ENCODE measurements at places on chromosomes 6 and 20.

DNA sequence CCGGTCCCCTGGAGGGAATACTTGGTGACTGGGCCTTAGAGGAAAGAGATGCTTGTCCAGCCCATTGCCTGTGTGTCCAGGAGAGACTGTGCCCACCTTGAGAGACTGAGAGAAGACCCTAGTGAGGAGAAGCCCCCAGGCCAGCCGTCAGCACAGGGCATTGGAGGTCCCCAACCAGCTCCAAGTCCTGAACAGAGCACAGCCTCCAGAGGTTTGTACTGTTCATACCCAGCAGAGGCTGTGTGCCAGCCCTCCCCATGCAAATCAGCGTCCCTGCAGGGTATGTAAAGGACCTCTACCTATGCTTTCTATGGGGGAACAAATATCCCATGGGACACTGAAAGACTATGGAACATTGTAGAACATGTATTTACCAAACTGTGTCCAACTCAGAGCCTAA, 8.4 kb downstream of the HLA-E start:
- no peak overlapping the region for H3K27ac ChIP-seq
- peaks cover 12% of the 10 kb centered on the region for H3K36me3 ChIP-seq
- H3K4me3 ChIP-seq, result no peak overlapping the region
- peaks cover 6% of the 10 kb centered on the region for H3K4me1 ChIP-seq
- DNase-seq, result no peak

GRCh38 chr6:48568856-48569255, 457.9 kb upstream of the PTCHD4 start:
- H3K27ac ChIP-seq, result no peak overlapping the region
- no peaks in the 10 kb centered on the region for H3K4me1 ChIP-seq
- no peaks in the 10 kb centered on the region for H3K36me3 ChIP-seq
- H3K4me3 ChIP-seq, result peak overlapping the region; percentile 23
- DNase-seq, result no peak

- no peak overlapping the region for H3K4me3 ChIP-seq
- peak overlapping the region; percentile 78 for H3K27ac ChIP-seq
- no peak for DNase-seq
- H3K27me3 ChIP-seq, result no peaks in the 10 kb centered on the region
- peaks cover 24% of the 10 kb centered on the region for H3K4me1 ChIP-seq
Observed at GRCh38 chr6:111841822-111842221, 31.4 kb downstream of the FYN start.

DNA sequence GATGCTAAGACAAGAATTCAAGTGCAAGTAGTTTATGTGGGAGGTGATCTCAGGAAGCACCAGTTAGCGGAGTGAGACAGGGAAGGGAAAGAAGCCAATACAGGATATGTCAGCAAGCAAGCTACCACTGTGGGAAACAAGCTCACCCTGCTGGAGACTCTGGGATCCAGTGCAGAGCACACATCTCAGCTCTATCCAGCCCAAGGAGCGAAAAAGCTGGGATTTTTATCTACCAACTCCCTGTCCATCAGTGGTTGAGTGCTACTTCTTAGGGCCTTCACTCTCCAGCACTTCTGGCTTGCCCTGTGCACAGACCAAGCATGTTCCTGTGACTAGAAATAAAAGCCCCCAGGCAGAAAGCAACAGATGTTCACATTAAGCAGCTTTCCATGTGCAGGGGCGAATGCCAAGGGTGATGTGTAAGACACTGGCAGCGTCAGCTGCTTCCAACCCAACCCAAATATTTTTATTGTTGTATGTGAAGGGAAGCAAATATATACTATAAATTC, 10.8 kb upstream of the RNF24 start:
- no peaks in the 10 kb centered on the region for H3K27me3 ChIP-seq
- H3K36me3 ChIP-seq, result no peaks in the 10 kb centered on the region
- DNase-seq, result peak; percentile 59
- no peak overlapping the region for H3K4me3 ChIP-seq
- no peaks in the 10 kb centered on the region for H3K4me1 ChIP-seq
- no peak overlapping the region for H3K27ac ChIP-seq

DNA sequence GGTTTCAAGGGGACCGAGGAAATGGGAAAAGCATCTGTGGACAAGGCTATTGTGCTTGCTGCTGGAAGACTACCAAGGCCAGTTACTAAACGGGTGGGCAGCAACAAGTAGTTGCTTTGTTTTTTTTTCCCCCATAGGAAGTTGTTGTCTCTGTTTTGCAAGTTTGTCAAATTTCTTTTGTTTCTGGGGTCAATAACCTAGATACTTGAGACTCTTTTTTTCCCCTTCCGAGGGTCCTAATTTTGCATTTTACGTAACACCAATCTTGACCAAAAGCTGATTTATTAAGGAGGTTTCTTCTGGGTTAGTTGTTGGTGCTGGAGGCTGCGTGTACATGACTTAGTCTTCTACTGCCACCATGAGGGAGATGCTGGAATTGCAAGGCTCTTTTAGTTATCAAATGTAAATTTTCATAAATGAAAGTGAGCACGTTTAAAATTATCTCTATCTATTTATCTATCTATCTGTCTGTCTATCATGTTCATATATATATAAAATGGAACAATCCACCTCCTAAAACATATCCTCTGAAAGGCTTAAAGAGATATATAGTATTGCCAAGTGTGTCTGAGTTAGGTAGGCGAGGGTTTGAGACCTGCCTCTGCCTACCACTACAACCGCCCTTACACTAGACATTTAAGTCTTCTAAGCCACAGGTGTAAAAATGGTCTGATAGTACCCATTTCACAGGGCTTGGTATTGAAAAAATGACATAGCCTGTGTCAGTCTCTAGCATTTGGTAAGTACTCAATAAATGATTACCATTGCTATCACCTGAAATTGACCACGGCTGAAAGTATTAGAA, 60.2 kb downstream of the GCLC start:
- H3K27ac ChIP-seq, result no peak overlapping the region
- DNase-seq, result peak; percentile 67
- no peak overlapping the region for H3K4me3 ChIP-seq
- H3K4me1 ChIP-seq, result no peaks in the 10 kb centered on the region
- no peaks in the 10 kb centered on the region for H3K36me3 ChIP-seq

DNA sequence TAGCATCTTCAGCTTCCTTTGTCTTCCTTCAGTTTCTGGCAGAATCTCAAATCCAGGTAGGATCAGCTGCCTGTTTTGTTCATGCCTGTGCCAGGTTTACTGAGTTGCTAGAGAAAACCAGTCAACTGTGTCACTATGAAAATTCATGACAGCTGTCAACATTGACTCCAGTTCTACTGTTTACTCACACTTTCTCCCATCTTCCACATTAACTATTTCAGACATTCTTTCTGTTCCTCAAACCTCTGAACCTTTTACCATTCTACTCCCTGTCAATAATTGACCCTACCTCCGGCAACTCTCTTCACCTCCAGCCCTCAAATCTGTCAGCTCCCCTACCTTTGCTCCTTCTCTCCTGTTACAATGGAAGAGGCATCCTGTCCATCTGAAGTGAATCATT, 8.5 kb downstream of the ENPP4 start:
- no peaks in the 10 kb centered on the region for H3K4me1 ChIP-seq
- DNase-seq, result no peak
- no peak overlapping the region for H3K27ac ChIP-seq
- no peaks in the 10 kb centered on the region for H3K36me3 ChIP-seq
- no peak overlapping the region for H3K4me3 ChIP-seq

- H3K36me3 ChIP-seq, result peaks cover 68% of the 10 kb centered on the region
- no peak overlapping the region for H3K27ac ChIP-seq
- H3K4me3 ChIP-seq, result no peak overlapping the region
- DNase-seq, result no peak
- no peaks in the 10 kb centered on the region for H3K27me3 ChIP-seq
Observed at GRCh38 chr20:35271904-35272303, 6.0 kb downstream of the MMP24OS start.

- H3K27me3 ChIP-seq, result peaks cover 11% of the 10 kb centered on the region
- H3K36me3 ChIP-seq, result no peaks in the 10 kb centered on the region
- H3K27ac ChIP-seq, result no peak overlapping the region
- DNase-seq, result no peak
Observed at GRCh38 chr6:135577059-135577538, 79.6 kb upstream of the AHI1 start.

DNA sequence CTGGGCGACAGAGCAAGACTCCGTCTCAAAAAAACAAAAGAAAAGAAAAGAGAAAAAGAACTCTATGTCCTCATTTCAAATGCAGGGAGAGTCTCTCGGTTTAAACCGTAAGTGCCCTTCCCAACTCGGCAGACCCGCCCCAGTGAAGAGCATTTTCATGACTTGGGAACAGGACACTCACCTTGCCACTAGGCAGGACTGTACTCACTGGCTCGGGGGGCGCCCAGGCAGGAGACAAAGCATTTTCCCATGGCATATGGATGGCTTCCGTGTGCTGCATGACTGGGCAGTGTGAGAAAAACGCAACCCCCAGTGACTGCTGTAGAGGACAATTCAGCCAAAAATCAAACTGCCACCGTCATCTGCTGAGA, 23.7 kb upstream of the MRGBP start:
- H3K27me3 ChIP-seq, result peaks cover 39% of the 10 kb centered on the region
- H3K36me3 ChIP-seq, result no peaks in the 10 kb centered on the region
- H3K4me3 ChIP-seq, result no peak overlapping the region
- H3K4me1 ChIP-seq, result peaks cover 10% of the 10 kb centered on the region
- DNase-seq, result no peak

GRCh38 chr6:147954938-147955337, 387.7 kb upstream of the SASH1 start:
- no peaks in the 10 kb centered on the region for H3K36me3 ChIP-seq
- H3K4me3 ChIP-seq, result no peak overlapping the region
- H3K27ac ChIP-seq, result no peak overlapping the region
- no peak for DNase-seq

- no peak overlapping the region for H3K4me3 ChIP-seq
- no peaks in the 10 kb centered on the region for H3K36me3 ChIP-seq
- no peaks in the 10 kb centered on the region for H3K4me1 ChIP-seq
- no peak for DNase-seq
- no peak overlapping the region for H3K27ac ChIP-seq
- H3K27me3 ChIP-seq, result no peaks in the 10 kb centered on the region
Observed at GRCh38 chr6:45736134-45736533, 279.5 kb downstream of the CLIC5 start.

DNA sequence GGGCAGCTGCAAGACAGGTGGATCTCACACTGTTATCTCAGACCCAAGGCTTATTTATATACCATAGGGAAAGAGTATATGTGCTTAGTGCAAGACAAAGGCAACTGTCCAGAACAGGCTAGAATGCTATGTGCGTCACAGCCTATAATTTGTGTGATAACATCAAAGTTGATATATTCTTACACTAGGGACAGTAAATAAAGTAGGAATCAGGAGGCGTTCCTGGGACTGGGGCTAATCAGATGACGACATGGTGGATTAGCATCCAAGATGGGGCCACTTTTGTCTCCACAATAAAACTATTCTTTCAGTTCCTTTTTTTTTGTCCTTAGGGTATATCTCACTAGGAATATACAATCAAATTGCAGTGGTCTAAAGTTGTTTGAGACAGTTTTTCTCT, 54.9 kb upstream of the IER3 start:
- no peaks in the 10 kb centered on the region for H3K36me3 ChIP-seq
- peaks cover 6% of the 10 kb centered on the region for H3K4me1 ChIP-seq
- no peak overlapping the region for H3K4me3 ChIP-seq
- H3K27me3 ChIP-seq, result no peaks in the 10 kb centered on the region
- DNase-seq, result no peak
- no peak overlapping the region for H3K27ac ChIP-seq

- no peaks in the 10 kb centered on the region for H3K27me3 ChIP-seq
- H3K36me3 ChIP-seq, result no peaks in the 10 kb centered on the region
- H3K4me3 ChIP-seq, result no peak overlapping the region
- H3K27ac ChIP-seq, result no peak overlapping the region
- no peak for DNase-seq
Observed at GRCh38 chr6:139262519-139263300, 29.1 kb downstream of the TXLNB start.

DNA sequence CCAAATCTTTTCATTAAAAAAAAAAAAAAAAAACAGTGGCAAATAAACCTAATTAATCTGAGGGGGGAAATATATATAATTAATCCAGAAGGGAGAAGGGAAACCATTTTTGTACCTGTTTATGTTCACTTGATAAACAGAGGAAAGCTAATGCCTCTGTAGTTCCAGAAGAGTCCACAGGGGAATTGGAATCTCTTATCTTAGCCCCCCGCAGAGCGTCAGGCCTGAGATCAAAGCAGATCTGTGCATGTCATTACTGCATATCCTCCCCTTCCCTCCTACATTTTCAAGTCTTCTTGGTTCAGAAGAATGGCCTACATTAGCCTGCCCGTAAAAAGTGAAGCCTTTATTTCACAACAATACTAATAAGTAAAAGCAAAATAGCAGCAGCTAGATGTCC, 157.2 kb downstream of the PTPRT start:
- no peaks in the 10 kb centered on the region for H3K27me3 ChIP-seq
- H3K36me3 ChIP-seq, result no peaks in the 10 kb centered on the region
- H3K4me1 ChIP-seq, result no peaks in the 10 kb centered on the region
- H3K27ac ChIP-seq, result no peak overlapping the region

GRCh38 chr6:150238846-150239407, 96.1 kb downstream of the PPP1R14C start:
- H3K27ac ChIP-seq, result no peak overlapping the region
- no peaks in the 10 kb centered on the region for H3K27me3 ChIP-seq
- no peak for DNase-seq
- H3K4me3 ChIP-seq, result no peak overlapping the region
- no peaks in the 10 kb centered on the region for H3K4me1 ChIP-seq

GRCh38 chr20:23007886-23008655, 27.0 kb upstream of the SSTR4 start:
- H3K36me3 ChIP-seq, result no peaks in the 10 kb centered on the region
- no peak overlapping the region for H3K4me3 ChIP-seq
- H3K4me1 ChIP-seq, result peaks cover 2% of the 10 kb centered on the region

- no peaks in the 10 kb centered on the region for H3K27me3 ChIP-seq
- peaks cover 3% of the 10 kb centered on the region for H3K36me3 ChIP-seq
- no peak for DNase-seq
- no peak overlapping the region for H3K4me3 ChIP-seq
Observed at GRCh38 chr6:163500105-163500504, 85.6 kb downstream of the QKI start.

GRCh38 chr20:37358366-37359150, 12.6 kb downstream of the SRC start:
- H3K27ac ChIP-seq, result no peak overlapping the region
- no peak overlapping the region for H3K4me3 ChIP-seq
- no peak for DNase-seq
- no peaks in the 10 kb centered on the region for H3K27me3 ChIP-seq

- H3K36me3 ChIP-seq, result no peaks in the 10 kb centered on the region
- no peak overlapping the region for H3K4me3 ChIP-seq
- no peak for DNase-seq
- H3K4me1 ChIP-seq, result no peaks in the 10 kb centered on the region
- H3K27me3 ChIP-seq, result no peaks in the 10 kb centered on the region
Observed at GRCh38 chr20:6277661-6278240, 154.9 kb upstream of the FERMT1 start.

GRCh38 chr6:116385459-116385802, 14.7 kb downstream of the DSE start:
- no peak overlapping the region for H3K4me3 ChIP-seq
- H3K27ac ChIP-seq, result peak overlapping the region; percentile 21
- peaks cover 9% of the 10 kb centered on the region for H3K4me1 ChIP-seq
- H3K36me3 ChIP-seq, result peaks cover 2% of the 10 kb centered on the region
- H3K27me3 ChIP-seq, result no peaks in the 10 kb centered on the region

GRCh38 chr6:159969921-159970320, 1.0 kb downstream of the IGF2R start:
- peak; percentile 94 for DNase-seq
- H3K27me3 ChIP-seq, result peaks cover 5% of the 10 kb centered on the region
- H3K27ac ChIP-seq, result peak overlapping the region; percentile 88
- H3K4me3 ChIP-seq, result peak overlapping the region; percentile 99
- H3K36me3 ChIP-seq, result no peaks in the 10 kb centered on the region
- H3K4me1 ChIP-seq, result peaks cover 10% of the 10 kb centered on the region

GRCh38 chr6:79468116-79468515, 69.1 kb downstream of the LCA5 start:
- H3K27me3 ChIP-seq, result no peaks in the 10 kb centered on the region
- peaks cover 1% of the 10 kb centered on the region for H3K4me1 ChIP-seq
- H3K36me3 ChIP-seq, result no peaks in the 10 kb centered on the region
- DNase-seq, result peak; percentile 17
- no peak overlapping the region for H3K4me3 ChIP-seq
- no peak overlapping the region for H3K27ac ChIP-seq
